ENCODE measurements at places on chromosomes 2 and 18.

DNA sequence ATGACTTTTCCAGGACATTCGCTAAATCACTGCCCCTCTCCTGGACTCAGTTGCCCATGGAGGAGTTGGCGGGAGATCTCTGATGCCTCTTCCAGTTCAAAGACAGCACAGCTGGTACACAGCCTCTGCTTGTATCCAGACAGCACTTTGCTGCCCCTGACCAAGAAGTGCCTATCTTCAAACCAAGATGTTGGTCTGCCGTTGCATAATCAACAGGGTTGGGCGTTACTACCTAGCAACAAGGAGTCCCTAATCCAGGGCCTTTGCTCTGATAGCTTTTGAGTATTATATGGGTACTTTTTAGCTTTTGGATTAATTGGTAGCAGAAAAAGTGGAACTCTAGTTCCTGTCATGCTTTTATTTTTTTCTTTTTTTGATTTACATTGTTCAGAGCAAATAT is 166.6 kb downstream of the FAM210A start:
- DNase-seq = peak; percentile 69

GRCh38 chr2:199484927-199485326 is 27.2 kb upstream of the SATB2 start:
- peak; percentile 56 for DNase-seq

GRCh38 chr18:59562751-59563150 is 134.5 kb downstream of the CCBE1 start:
- DNase-seq = no peak

GRCh38 chr2:133568172-133568571 is at the start of gene NCKAP5:
TSS of gene NCKAP5 (minus strand) at chr2:133568463. CDS start at chr2:133517526, 50,937 bp downstream.
- DNase-seq = no peak

DNA sequence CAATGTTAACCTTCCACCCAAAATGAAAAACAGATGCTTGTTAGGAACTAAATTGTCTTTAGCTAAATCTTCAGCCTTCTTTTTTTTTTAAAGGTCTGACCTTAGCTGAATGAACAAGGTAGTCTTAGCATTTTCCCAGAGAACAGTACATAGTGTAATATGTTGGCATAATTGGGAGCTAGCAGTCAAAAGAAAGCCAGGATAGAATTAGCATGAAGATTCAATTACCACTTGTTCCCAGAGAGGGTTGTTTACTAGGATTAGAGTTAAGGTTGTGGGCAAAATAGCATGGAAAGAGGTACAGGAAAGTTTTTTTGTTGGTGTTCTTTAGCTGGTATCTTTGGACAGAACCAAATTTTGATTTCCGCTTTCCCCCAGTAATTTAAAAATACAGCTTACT is 6.9 kb downstream of the CDH20 start:
- DNase-seq = no peak

DNA sequence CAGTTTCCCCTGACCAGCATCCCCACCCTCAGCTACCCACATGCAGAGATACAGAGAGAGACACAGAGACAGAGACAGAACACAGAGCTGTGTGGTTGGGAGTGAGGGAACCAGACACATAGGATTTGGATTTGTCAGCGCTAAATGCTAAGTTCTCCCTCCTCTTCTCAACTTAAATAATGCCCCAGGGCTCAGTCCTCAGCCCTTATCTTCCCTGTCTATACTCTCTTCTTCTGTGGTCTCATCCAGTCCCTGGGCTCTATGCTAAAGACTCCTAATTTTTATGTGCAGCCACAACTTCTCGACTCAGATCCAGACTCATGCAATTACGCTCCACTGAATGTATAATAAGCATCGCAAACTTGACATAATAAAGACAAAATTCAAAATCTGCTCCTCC is 47.1 kb downstream of the COLEC12 start:
- DNase-seq = no peak

DNA sequence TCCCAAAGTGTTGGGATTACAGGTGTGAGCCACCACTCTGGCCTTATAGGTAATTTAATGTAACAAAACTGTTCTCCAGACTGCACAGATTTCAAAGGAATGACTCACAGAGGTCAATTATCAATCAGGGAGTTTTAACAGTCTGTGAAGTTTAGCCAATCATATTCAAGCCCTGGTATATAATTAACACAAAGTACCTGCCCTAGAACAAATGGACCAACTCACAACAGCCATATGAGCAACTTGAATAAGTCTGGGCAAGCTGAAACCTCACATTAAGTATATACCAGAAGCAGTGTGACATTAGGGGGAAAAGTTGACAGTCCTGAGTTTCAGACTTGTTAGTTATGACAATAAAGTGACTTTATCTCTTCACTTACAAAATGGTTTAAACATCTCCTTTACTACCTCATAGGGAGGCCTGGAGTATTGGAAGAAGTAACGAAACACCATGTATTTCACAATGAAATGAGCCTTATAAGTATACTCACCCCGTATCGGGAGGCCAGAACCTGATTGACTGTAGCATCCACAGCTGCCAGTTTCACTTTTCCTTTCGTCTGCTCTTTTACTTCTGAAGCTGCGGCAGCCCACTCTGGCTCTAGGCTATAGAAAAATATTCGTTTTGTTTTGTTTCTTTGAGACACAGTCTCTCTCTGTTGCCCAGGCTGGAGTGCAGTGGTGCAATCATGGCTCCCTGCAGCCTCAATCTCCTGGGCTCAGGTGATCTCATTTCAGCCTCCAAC is 22.2 kb downstream of the PDIA6 start:
- DNase-seq = no peak

DNA sequence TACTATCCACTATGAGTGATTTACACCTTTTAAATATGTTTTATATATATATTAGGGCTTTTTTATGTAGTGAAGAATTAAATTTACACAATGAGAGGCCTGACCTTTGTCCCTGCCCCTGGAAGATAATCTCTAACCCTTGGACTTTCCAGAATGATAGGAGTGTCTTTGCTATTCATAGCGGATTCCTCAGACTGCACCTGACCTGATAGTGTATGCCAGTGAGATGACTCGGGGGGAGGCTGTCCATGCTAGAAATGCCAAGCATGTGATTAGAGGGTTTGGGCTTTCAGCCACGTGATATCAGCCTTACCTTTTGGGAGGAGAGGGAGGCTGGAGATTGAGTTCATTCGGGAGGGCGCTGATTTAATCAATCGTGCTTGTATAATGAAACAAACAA is 44.1 kb upstream of the LHCGR start:
- DNase-seq = no peak

- peak; percentile 18 for DNase-seq
Measured at GRCh38 chr2:57443973-57444521, 602.6 kb upstream of the VRK2 start.

DNA sequence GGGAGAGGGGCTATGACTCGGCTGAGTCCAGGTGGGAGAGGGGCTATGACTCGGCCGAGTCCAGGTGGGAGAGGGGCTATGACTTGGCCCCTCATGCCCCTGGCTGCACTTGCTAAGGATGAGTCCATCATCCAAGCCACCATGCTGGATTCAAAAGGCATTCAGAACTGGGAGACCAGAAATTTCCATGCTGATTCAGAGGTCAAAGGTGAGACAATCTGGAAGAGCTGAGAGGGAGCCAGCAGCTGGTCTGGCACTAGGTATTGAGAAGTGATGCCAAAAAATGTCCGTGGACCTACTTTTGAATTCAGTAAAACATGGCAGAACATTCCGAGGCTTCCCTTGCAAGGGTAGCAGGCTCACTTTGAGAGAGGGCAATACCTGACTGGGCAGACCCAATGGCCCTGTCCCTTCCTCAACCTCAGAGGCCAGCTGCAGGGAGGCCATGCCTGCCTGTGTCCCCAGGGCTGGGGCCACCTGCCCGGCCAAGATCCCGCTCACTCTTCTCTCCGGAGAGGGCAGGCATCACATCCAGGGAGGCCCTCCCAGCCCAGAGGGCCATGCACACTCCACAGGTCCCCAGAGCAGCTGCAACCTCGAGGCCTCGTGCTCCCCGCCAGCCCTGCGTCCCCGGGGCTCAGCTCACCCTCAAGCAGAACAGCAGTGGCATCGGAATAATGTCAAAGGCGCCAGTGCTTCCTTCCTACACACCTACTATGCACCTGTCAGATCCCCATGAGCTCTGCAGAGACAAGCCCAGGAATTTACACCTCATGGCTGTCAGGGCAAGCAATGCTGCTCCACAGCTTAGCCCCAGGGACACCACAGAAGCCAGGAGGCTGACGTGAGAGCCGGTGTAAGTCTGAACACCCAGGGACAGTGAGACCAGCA is 80.2 kb upstream of the GPC1 start:
- no peak for DNase-seq

- peak; percentile 66 for DNase-seq
Measured at GRCh38 chr2:49490710-49491109, 336.4 kb upstream of the FSHR start.

GRCh38 chr2:131121464-131121863 is 16.3 kb downstream of the PLEKHB2 start:
- DNase-seq = no peak

GRCh38 chr18:22465859-22466457 is 48.2 kb upstream of the CTAGE1 start:
- DNase-seq = peak; percentile 87

DNA sequence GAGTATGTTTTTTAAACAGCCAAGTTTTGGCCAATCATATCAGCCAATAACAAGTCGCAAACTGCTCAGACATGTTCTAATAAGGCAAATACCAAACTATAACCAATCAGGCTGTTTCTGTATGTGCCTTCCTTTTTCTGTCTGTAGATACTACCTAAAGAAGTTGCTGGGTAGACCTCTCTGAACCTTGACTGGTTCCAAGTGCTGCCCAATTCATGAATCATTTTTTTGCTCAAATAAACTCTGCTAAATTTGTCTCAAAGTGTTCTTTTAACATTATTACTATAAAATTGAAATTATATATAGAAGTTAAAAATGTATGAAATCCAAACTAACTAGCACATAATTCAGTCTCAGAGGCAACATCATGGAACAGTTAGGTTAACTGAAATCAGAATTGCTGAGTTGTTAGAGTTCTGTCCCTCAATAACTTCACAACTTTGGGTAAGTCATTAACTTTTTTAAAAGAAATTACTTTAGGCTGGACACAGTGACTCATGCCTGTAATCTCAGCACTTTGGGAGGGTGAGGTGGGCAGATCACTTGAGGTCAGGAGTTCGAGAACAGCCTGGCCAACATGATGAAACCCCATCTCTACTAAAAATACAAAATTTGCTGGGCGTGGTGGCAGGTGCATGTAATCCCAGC is 4.9 kb upstream of the TTC21B start:
- no peak for DNase-seq

- DNase-seq = no peak
Measured at GRCh38 chr18:48705043-48705442, 166.2 kb downstream of the CTIF start.

DNA sequence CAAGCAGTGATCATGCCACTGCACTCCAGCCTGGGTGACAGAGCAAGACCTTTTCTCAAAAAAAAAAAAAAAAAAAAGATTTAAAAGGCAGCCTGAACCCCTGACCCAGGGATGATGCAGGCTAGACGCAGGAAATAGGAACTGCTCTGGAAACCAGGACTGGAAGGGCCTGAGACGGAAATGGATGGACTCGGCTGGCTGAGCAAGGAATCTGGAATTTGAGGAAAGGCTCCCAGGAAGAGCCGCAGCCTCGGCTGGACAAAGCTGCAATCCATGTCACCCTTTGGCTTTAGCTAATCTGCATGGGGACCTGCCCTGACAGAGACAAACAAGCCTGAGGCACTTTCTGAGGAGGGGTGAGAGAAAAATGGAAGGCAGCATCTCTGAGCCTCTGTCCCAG is 55.0 kb upstream of the DAPL1 start:
- no peak for DNase-seq

GRCh38 chr2:75025633-75026380 is 67.4 kb downstream of the POLE4 start:
- DNase-seq = peak; percentile 4

- peak; percentile 76 for DNase-seq
Measured at GRCh38 chr18:21599585-21600525, 649 bp downstream of the ESCO1 start.

- DNase-seq = no peak
Measured at GRCh38 chr2:169036736-169037440, 5.8 kb upstream of the ABCB11 start.

DNA sequence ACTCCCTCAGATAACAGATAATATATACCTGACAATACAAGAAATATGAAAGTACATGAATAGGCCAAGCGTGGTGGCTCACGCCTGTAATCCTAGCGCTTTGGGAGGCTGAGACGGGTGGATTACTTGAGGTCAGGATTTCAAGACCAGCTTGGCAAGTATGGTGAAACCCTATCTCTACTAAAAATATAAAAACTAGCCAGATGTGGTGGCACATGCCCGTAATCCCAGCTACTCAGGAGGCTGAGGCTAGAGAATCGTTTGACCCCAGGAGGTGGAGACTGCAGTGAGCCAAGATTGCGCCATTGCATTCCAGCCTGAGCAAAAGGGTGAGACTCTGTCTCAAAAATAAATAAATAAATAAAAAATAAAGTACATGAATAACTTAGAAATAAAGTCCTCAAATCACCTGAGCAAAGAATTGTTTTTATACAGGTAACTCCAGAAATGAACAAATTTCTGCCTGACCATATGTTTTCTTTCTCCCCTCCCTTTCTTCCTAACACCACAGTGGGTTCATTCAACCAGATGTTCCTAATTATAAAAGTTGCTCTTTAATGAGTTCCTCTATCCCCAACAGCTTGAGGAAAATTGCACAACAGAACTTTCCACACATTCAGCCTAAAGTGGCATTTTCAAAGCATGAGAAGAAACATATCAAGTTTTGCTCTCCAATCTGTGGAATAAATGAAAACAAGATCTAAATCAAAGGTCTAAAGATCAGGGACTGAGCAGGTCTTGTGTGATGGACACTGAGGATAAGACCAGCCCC is 33.6 kb upstream of the AP1S3 start:
- no peak for DNase-seq

GRCh38 chr2:98759827-98760625 is 29.1 kb upstream of the MGAT4A start:
- DNase-seq = no peak

GRCh38 chr18:11150271-11150615 is 874 bp upstream of the PIEZO2 start:
- no peak for DNase-seq

- peak; percentile 6 for DNase-seq
Measured at GRCh38 chr18:59822612-59823550, 76.9 kb upstream of the PMAIP1 start.

DNA sequence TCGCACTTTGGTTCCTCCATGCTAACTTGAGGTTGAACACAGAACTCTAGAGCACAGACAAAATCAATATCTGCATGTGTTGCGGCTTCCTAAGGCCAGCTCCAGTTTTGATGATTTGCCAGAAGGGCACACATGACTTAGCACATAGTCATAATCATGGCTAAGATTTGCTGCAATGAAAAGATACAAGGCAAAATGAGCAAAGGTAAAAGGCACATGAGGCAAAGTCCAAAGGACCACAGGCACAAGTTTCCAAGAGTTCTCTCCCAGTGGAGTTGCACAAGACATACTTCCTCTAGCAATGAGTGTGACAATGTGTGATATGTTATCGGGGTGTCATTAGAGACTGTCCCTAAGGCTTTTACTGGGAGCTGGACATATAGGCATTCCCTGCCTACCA is 24.2 kb upstream of the CXXC1 start:
- DNase-seq = no peak

GRCh38 chr2:235390108-235390815 is 103.6 kb upstream of the AGAP1 start:
- DNase-seq = peak; percentile 90
